ENCODE measurements at places on chromosomes 13 and 19.

GRCh38 chr19:14474827-14475226 lies 327 bp downstream of the PTGER1 start:
- DNase-seq: no peak

- no peak for DNase-seq
These were observed 5.6 kb upstream of the ATP8B3 start for GRCh38 chr19:1817553-1818179.

GRCh38 chr19:17847538-17848366 lies at the start of gene JAK3:
Gene JAK3 (minus strand): TSS chr19:17847982. CDS start chr19:17844417, 3,565 bp downstream.
- no peak for DNase-seq

GRCh38 chr13:79898202-79898826 lies 417.4 kb downstream of the NDFIP2 start:
- no peak for DNase-seq

DNA sequence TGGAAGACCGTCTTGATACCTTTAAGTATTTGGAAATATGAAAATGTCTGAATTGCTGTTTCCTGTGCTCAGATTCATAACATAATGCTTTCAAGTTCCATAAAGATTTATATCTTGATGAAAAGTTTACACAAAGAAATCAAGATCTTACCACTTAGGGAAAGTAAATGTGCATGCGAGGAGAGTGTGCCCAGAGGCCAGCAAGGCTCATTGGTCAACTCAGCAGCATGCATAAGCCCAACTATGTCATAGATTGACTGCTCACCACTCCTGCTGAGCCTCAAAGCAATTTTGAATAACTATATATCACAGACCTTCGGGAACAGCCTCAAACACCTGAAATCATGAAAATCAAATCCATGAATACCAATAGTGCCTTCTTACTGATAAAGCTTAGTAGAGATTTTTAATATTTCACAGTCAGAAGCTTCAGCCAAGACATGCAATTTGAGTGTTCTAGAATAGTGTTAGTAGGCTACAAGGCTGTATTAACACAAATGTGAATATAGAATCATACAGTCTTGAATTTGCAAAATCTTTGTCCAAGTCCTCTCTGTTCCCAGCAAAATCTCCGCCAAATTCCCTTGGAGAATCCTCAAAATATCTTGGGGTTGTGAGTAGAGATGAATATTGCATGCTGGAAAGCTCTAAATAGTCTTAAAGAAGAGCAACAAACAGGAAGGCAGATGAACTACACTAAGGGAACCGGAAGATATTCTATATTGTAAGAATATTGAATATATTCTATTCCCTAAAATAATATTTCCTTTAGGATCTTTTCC lies 124.1 kb downstream of the DCLK1 start:
- no peak for DNase-seq

DNA sequence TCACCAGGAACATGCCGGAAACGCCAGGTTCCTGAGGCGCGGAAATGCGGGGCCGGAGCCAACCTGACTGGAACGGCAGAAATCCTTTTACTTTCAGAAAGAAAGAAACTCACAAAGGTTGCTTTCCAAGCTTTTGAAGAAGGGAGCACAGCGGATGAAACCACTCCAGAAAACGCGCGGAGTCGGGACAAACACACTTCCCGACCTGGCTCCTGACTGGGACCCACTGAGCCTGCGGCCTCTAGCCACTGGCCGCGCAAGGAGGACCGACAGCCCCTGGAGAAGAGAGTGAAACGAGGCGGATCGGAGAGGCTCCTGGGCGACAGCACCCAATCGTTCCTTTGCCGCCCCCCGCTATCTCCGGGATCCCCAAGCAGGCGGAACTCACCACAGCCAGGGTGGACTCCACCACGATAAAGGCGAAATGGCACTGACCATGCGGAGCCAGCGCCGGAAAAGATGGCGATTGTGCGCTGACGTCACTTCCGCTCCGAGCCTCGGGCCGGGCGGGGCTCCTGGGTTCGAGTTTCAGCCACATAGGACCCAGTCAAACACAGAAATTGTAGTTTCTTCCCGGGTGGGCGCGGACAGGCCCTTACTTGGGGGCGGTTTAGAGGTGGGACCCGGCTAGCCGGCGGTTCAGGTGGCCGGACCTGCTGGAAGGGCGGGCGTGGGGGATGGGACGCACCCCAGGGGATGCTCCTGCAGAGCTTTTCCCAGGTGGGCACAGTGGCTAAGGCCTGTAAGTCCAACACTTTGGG lies at the start of gene ZNF121:
TSS of gene ZNF121 (minus strand) at position 432 of the 761 bp plus-strand sequence. CDS start 16,407 bp downstream, outside the sequence.
- peak; percentile 79 for DNase-seq

DNA sequence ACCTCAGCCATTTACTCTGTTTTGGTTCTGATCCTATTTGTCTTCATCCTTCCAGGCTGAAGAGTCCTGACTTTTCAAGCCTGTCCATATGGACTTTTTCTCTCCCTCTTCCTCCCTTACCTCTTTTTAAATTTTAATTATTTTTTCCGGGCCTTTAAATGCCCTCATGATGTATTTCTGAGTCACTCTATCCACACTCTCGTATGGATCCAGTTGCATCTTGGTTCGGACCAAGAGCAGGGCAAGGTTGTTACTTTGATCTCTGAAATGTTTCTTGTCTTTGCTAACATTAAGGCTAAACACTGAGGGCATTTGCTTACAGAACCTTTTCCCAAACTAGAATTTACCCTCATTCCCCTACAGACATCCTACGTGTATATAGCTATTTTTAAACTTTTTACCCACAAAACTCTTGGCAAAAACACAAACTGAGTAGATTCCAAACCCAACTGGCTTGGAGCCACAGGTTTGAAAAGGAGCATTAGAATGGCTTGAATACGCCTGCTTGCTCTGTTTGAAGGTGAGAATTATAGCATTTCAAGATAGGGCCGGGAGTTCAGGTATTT lies 47.4 kb upstream of the SERPINE3 start:
- DNase-seq: no peak

DNA sequence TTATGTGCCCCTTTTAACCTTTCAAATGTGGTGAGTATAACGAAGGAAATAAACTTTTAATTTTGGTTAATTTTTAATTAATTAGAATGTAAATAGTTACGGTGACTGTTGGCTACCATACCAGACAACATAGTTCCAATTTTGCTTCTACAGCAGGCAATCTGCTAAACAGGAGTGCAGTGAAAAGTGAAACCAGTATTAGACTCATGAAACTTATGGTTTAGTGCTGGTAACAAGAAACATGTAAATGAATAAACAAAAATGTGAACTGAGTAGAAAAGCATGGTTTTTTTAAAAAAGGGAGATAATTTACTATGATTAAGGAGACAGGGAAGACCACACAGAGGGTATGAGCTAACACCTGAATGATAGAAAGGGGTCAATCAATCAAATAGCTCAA lies 478.4 kb downstream of the PCDH9 start:
- no peak for DNase-seq

- DNase-seq: no peak
These were observed 17.5 kb downstream of the ARHGAP33 start for GRCh38 chr19:35792888-35793287.

DNA sequence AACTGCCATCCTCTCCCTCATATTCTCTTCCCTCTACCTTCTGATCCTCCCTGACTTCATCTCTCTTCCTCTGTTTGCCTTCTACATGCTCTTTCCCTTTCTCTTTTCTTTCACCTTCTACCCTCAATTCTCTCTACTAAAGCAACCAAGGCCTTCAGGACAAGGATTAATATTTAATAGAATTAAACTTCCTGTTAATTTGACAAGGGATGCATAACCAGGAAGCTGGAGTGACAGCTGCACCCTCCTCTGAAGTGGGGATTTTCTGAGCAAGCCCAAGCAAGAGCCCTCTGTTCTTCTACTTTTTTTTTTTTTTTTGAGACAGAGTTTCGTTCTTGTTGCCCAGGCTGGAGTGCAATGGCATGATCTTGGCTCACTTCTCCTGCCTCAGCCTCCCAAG lies 63.4 kb upstream of the MED4 start:
- DNase-seq: no peak

GRCh38 chr13:36057041-36057440 lies 74.1 kb downstream of the DCLK1 start:
- DNase-seq: no peak

DNA sequence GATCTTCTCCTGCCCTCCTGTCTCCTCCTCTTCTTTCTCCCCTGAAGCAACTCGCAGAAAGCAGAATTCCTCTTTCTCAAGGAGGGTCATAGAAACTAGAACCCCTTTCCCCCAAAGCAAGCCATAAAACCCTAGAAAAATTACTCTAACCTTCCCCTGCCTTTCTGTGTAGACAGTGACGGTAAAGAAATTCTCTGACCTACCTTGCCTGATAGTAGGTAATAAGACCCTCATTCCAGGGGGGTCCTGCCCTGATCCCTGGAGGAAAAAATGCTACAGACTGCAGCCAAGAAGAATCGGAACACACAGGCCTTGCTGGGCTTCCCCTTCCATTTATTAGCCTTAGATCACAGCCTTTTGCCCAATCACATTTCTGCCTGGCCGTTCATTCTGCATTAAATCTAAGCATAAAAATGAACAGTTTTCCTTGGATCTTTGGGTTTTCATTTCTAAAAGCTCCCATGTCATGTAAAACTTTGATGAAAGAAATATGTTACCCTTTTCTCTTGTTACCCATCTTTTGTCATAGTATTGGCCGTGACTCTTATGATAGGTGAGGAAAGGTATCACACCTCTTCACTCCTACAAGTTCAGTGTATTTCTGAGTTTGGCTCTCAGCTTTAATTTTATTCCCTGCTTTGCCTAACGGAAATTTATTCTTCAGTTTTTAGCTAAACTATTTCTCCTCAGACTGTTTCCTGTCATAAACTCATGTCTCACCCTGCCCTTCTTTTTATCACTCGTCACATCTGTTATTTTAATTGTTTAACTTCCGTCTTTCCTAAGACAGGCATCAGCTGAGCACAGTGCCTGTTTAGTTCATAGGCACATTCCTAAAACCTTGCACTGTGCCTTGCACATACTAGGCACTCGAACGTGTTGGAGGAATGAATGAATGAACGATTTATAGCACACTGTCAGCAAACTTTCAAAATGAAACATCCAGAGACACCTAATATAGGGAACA lies 20.4 kb upstream of the CPB2 start:
- no peak for DNase-seq

GRCh38 chr13:45206340-45206739 lies 5.5 kb upstream of the KCTD4 start:
- DNase-seq: no peak

GRCh38 chr19:41595258-41595889 lies 19.4 kb downstream of the CEACAM21 start:
- peak; percentile 59 for DNase-seq

DNA sequence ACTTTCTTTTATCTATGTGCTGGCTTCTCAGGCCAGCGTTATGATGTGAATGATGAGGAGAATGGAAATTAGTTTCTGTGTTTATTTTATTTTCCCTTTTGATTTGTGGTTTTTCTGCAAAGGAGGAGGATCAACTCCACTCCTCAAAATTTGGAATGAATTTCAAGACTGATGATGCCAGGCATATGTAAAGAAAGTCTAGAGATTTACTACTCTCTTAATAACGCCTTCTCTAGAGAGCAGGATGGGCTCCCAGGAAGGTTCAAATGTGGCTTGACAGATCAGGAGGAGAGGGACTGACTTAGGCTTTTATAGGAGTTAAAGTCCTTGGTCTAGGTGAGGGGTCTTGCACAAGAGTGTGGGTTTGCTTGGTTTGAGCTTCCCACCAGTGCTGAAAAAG lies 15.1 kb upstream of the POSTN start:
- no peak for DNase-seq

DNA sequence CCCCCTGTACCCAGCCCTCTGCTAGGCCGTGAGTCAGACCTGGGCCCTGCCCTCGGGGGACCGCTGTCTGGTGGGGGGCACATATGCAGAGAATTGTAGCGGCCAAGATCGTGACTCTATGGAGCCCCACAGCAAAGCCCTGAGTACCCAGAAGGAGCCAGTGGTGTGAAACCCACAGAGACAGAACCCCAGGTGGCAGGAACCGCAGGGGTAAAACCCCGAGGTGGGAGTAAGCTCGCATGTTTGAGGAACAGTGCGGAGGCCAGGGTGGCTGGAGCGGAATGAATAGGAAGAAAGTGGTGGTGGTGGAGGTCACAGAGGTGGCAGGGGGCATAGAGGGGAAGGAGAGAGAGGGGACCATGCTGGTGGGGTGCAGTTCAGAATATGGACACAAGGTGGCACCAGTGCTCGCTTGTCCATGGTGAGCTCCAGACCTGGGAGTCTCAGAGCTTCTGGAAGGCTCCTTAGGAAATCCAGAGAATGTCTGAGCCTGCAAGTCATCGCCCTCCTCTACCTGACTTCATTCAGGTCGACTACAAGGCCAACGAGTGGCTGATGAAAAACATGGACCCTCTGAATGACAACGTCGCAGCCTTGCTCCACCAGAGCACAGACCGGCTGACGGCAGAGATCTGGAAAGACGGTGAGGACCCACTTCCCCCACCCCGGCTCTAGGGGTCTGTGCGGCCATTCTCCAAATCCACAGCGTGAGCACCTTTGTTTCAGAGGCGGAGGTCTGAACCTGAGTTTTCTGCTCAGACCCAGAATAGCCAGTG lies 48.9 kb downstream of the MYH14 start:
- DNase-seq: no peak

- DNase-seq: no peak
These were observed 12.3 kb downstream of the KCNN4 start for GRCh38 chr19:43768273-43769050.

DNA sequence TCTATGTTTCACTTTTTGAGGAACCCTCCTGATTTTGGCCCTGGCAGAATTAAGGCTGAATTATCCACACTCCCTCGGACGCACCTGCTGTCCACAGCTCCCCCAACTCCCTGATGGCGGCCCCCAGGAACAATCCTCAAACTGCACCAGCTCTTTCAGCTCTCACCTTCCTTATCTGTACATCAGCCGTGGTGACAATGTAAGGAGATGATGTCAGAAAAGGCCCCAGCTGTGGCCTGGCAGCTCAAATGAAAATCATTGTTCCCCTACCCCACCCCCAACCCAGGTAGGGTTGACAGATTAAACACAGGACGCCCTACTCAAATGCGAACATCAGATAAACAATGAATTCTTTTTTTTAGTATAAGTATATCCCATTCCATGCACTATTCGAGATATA lies 35.0 kb upstream of the KLF2 start:
- DNase-seq: no peak

- peak; percentile 9 for DNase-seq
These were observed at the start of gene SLC17A7 for GRCh38 chr19:49441210-49441959. Gene SLC17A7 (minus strand): TSS chr19:49441527. CDS start chr19:49441379, 148 bp downstream.

- DNase-seq: no peak
These were observed 25.7 kb downstream of the SHC2 start for GRCh38 chr19:435056-435706.

GRCh38 chr13:63699948-63700347 lies 2284.3 kb upstream of the PCDH20 start:
- DNase-seq: no peak

- no peak for DNase-seq
These were observed 630 bp downstream of the RNF126 start for GRCh38 chr19:662207-662961.

DNA sequence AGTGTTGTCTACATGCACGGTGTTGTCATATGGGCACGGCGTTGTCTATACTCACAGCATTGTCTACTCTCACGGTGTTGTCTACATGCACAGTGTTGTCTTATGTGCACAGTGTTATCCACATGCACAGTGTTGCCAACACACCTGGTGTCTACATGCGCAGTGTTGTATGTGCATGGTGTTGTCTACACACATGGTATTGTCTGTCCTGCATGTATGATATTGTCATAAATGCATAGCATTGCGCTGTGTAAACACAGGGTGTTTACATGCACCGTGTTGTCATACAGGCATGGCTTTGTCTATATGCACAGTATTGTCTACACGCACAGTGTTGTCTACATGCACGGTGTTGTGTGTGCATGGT lies 6.8 kb downstream of the ADPRHL1 start:
- no peak for DNase-seq

GRCh38 chr13:78309497-78310180 lies 293.7 kb downstream of the POU4F1 start:
- DNase-seq: no peak

GRCh38 chr19:14004619-14005348 lies 1.3 kb downstream of the RFX1 start:
- no peak for DNase-seq

- DNase-seq: peak; percentile 61
These were observed 13.0 kb downstream of the TMEM160 start for GRCh38 chr19:47035127-47036096.

Data from SHP77 (cell line).